ENCODE measurements at places on chromosomes 2 and 18. TPM values are rescaled to one million over a fixed set of nuclear protein-coding genes. Genes with fewer than 3 reads are reported as not detected.

DNA sequence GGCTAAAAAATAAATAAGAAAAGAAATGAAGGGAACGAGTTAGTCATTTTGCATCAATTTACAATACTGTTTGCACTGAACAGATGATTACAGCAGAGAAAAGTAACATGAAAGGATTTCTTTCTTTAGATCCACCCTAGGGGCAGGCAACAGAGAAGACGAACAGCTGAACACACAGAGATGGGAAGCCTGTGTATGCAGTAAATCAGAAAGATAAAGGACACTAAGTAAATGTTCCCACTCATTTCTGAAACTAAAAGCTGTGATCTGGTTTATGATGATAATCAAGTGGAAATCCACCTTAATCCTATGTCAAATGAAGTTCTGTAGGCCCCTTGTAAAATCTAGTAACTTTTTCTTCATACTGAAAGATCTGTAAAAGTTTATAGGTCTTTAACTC lies 54.2 kb downstream of the AKAIN1 start:
- DNase-seq, result no peak

DNA sequence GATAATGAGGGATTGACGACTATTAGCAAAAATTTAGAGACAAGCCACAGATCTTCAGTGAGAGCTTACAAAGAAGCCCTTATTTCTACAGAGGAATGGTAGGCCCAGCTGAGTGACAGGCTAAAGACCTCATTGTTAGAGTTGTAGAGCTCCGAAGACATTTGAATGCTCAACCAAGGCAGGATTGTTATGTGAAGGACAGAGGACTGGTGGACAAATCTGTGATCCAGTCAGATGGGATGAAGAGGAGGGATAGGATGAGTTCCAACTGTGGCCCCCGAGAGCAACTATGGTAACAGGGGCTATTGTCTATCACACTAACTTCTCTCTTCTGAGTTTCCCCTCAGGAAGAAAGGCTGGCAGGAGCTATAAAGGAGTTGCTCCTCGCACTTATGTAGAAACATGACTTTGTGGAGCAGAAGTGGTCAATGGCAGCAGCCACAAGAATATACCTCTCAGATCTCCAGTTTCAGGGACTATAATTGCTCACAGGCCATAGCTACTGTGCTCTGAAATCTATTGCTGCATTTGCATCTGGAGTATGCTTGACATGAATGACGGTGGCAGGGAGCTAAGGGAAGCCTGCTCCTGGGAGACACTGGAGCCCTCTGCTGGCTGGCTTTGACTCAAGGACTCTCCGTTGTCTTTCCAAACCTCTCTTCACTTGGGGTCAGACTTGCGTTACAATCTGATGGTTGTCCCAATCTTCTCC lies 50.3 kb upstream of the GREB1L start:
- DNase-seq, result no peak

The WNT6 gene
- total RNA-seq, result 1.7 TPM

DNA sequence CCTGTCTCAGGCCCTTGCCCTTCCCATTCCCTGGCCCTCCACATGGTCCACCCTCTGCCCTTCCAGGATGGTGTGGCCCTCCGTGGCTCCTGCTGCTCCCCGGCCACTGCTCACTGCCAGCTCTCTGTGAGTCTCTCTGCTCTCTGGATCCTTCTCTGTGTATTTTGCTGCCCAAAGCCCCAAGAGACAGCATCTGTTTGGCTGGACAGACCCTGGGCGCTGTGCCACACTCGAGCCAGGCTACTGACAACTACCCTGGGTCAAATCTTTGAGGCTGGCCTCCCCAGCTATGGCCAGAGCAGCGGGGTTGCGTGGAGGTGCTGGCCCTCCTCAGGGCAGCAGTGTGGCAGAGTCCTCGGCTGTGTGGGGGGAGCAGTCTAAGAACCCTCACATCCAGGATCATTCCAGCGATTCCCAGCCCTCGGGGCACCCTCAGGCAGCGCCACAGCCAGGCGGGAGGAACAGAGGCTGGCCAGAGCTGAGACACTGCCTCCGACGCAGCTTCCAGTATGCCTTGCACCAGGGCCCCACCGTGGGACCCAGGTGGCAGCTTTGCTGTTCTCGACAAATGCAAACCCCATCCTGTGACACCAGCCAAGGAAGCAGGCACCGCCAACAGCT lies 139.4 kb upstream of the GLI2 start:
- DNase-seq, result no peak

DNA sequence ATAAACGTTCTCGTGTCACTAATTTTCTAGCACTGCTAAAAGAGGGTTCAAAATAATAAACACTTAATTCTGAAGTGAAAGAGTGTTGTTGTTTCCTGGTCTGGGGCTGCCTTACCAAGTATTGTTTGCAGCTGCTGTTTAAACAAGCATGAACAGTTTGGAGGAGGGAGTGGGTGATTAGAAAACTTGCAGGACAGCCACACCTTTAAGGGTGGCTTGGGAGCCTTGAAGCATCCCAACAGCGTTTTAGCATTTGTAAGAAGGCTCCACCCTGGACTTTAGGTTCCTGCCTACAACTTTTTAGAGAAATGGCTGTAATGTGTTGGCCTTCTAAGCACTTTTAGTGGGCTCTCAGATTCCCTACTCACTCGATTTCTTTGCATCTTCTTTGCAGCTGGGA lies 371.6 kb downstream of the TGIF1 start:
- DNase-seq, result no peak

The STK36 gene
- total RNA-seq, result 20.0 TPM

- DNase-seq, result no peak
Measured at GRCh38 chr2:86671337-86671981, 47.8 kb upstream of the RNF103 start.

The C2orf78 gene
- not detected for total RNA-seq

DNA sequence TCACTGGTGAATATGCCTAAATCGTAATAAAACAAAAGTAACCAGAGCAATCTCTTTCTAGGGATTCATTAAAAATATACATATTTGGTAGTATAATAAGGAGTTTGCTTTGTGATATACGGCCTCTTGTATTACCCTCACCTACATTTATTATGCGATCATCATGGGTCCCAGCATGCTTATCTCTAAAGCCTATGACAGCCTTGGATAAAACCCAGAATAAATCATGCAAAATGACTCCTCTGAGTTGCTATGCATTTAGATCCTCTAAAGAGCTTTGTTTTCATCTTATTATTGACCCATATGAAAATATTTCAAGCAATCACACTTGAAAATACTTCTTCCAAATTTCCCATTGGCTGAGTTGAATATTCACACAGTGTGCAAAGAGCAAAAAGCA lies 432.3 kb downstream of the SUCLG1 start:
- no peak for DNase-seq

DNA sequence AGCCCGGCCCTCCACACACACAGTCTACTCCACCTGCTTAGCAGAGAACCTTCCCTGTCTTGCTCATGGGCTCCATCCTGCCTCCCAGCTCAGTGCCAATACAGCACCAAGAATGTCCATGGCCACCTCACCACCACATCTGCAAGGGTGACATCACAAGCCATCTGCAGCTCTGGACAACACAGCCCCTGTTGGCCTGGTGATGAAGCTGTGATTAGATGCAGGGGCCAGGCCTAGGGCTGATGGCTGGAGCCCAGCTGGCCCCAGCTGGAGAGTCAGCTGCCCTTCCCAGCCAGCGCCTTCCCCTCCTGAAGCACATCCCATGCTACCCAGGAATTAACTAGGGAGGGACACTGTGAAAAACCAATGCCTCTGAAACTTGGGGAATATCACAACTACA lies 91.1 kb downstream of the TTC32 start:
- no peak for DNase-seq

DNA sequence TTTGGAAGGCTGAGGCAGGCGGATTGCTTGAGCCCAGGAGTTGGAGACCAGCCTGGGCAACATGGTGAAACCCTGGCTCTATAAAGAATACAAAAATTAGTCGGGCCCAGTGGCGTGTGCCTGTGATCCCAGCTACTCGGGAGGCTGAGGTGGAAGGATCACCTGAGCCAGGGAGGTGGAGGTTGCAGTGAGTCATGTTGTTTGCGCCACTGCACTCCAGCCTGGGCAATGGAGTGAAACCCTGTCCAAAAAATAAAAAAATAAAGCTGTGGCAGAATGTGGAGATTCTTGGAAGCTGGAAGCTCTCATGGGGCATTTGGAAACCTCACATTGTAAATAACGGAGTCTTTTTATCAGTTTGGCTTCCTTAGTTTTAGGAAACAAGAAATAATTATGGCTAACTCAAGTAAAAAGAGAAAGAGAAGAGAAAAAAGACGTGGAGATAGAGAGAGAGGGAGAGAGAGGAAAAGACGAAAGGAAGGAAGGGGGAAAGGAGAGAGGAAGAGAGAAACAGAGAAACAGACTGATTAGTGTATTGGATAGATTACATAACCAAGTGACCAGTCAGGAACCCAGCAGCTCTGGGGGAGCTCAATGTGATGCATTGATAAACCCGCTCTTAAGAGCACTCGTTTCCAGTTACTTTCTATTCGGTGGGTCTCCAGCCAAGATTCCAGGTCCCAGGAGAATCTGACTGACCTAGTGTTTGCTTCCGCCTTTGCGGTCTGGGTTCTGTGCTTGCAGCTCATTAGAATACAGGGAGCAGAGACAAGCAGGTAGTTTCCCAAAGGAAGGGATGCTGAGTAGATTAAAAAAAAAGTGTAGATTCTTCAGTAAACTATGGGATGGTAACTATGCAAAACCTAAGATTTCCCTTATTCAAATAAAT lies 1.1 kb upstream of the SPAST start:
- peak; percentile 37 for DNase-seq

DNA sequence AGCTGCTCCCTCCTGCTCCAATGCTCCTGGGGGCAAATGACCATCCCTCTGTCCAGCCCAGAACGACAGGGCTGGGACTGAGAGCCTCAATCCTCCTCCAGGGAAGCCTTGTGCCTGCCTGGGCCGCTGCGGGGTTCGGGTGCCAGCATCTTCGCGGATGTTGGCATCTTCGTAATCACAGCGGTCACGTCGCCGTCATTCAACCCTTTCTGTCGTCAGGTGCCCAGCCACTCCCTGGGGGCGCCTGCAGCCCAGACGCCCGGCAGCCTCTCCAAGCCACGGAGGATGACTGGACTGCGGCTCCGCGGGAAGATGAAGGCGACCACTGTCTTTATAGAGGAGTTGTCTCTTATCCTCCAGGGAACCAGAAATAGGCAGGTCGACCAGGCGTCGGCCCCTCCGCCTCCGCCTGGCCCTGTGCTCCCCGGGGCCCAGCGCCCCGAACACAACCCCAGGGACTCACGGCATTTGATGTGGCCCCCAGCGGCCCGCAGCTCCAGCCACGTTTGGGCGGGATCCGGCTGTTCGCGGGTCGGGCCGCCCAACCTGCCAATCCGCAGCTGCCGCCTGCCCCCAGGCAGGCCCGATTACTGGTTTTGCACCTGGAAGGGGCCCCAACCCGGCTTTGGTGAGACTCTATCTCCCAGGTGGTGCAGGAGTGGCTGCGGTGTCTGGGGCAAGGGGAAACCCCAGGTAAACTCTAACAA lies 113.9 kb downstream of the THNSL2 start:
- no peak for DNase-seq

DNA sequence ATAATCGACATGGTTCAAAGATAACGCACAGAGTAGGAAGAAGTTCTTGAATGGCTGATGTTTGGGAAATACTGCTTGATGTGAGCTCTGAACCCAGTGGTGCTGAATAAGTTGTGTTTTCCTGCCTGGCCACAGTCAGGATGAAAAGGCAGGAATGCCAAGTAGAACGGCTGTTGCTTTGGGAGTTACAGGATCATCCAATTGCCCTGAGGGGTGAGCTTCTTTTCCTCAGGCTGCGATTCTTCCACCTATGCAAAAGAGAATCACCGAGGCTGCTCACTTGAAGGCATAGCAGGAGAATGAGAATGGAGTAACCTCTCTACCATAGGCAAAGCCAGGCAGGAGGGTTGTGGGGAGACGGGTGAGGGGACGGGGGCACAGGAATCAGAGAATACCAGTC lies 14.4 kb upstream of the IGFBP2 start:
- DNase-seq, result no peak

DNA sequence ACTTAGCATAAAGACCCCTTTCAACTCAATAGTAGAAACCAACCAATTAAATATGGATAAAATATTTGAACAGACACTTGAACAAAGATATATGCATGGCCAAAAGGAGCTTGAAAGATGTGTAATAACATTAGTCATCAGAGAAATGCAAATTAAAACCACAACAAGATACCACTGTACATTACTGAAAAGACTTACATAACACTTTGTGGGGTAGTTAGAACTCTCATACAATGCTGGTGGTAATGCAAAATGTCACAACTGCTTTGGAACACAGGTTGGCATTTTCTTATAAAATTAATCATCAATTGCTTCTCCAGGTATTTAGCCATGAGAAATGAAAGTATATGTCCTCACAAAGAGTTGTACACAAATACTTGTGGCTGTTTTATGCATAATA lies 60.7 kb downstream of the TTC27 start:
- no peak for DNase-seq

The DQX1 gene
- total RNA-seq, result 0.59 TPM

All from skin of body (tissue), 3 donors.